ENCODE measurements at places on chromosomes 5 and 9.

- DNase-seq = no peak
Measured at GRCh38 chr9:128249908-128250838, 25.6 kb downstream of the GOLGA2 start.

DNA sequence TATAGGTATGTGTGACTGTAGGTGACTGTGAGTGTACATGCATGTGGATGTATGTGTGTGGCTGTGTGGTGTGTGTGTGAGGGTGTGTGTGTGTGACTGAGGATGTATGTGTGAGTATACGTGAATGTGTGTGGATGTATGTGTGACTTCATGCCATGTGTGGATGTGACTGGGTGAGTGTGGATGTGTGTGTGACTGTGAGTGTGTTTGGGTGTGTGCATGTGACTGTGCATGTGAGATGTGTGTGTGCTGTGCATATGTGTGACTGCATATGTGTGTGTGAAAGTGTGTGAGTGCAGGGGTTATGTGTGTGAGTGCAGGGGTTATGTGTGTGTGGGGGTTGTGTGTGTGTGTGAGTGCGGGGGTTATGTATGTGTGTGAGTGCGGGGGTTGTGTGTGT, 42.3 kb downstream of the RXRA start:
- DNase-seq = no peak

DNA sequence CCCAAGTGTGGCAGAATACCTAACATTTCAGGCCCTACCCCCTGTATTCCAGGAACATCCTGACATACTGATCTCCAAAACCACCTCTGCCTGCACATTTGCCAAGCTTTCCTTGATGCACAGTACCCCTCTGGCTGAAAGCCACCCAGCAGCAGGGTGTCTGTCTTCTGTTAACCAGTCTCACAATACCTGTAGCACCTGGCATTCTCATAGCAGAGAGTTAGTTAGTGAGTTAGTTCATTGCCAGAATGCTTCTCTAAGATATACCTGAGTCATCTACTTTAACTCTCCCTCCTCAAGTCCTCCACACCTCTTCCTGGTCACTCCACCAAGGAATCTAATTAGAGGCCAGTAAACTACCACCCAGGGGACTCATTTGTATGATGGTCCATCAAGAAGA, 46.1 kb upstream of the IL7R start:
- DNase-seq = no peak

- no peak for DNase-seq
Measured at GRCh38 chr5:60487476-60487875, 212.5 kb downstream of the DEPDC1B start.

DNA sequence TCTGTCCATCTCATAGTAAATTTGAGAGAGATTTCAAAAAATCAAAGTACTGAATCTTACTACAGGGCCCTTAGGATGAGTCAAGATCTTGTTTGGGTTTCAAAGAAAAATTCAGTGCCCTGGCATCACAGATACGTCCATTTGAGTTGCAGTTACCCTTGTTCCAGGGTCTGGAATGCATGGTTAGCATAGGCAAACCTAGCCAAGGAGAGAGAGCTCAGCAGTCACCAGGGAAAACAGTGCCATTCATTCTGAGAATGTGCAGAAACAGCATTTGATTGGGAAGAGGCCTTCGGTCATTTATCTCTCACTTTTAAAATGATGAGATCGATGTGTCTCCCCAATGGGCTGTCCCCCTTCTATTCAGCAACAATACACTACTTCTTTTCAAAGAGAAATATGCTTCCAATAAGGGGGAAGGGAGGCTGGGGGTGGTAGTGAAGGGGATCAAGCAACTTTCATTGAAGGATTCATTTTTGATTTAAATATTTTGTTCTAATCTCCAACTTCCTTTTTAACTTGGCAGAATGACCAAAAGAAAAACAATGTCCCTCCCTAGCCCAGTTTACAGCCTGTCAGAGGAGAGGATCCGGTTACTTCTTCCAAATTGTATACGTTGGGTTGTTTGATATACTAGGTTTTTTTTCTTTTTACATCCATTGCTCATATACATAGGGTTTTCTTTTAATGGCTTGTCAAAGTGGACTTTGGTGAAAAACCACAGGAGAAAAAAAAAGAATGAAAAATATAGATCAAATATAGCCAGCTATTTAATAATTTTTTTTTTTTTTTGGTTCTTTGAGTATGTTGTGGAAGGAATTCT, 491.1 kb downstream of the CCDC171 start:
- no peak for DNase-seq

GRCh38 chr9:137740312-137740711, 121.5 kb downstream of the EHMT1 start:
- DNase-seq = peak; percentile 18

- no peak for DNase-seq
Measured at GRCh38 chr9:109143881-109144562, 23.0 kb downstream of the FRRS1L start.

GRCh38 chr9:133667759-133668450, 31.7 kb downstream of the DBH start:
- no peak for DNase-seq

- no peak for DNase-seq
Measured at GRCh38 chr5:107483231-107484024, 187.3 kb downstream of the EFNA5 start.

GRCh38 chr5:154181161-154181560, 9.4 kb upstream of the GALNT10 start:
- DNase-seq = no peak

GRCh38 chr5:96963267-96963666, 27.4 kb downstream of the LNPEP start:
- DNase-seq = no peak

DNA sequence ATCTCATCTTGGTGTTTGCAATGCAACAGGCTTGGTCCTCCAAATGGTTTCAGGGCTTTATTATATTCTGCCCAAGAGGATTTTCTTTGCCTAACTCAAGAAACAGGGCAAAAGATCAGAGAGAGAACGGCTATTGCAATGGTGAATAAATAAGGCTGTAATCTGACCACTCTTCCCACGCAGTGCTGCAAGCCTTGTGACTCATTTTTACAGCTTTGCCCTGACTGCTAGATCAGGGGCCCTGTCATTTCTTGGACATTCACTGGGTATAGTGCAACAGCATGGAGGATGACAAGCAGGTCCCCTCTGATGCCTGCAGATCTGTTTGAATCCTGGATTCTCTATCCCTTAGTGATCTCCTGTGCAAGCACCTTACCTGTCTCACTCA, 459.1 kb downstream of the EBF1 start:
- no peak for DNase-seq

DNA sequence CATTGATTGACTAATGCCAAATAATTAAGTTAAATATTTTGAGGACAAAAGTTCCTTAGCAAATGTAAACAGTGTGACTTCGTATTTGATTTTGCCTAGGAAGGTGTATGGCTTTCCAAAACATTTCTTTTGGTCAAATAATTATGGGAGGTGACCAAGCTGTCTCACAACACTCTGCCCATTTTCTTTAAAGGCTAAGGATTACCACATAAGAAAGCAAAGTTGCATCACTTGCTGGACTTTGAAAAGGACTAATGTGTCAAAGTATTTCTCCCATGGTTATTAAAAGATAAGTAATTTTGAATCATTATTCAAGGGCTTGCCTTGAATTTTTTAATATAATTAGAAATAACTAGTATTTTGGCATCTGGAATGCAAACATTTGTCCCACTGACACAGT, 74.7 kb downstream of the HAPLN1 start:
- no peak for DNase-seq

DNA sequence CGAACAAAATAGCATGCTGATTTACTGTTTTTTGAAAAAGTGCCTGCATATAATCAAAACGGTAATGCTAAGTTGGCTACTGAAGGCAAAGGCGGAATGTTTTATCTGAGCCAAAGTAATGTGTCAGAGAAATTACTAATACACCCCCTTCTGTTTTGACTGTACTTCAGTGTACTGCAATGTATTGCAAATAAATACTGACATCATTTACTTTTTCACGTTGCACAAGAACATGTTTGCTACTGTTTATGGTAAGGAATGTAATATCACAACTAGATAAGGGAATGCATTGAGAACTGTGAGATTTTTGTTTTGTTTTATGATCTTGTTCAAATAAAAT, 813 bp upstream of the AGTPBP1 start:
- DNase-seq = no peak

DNA sequence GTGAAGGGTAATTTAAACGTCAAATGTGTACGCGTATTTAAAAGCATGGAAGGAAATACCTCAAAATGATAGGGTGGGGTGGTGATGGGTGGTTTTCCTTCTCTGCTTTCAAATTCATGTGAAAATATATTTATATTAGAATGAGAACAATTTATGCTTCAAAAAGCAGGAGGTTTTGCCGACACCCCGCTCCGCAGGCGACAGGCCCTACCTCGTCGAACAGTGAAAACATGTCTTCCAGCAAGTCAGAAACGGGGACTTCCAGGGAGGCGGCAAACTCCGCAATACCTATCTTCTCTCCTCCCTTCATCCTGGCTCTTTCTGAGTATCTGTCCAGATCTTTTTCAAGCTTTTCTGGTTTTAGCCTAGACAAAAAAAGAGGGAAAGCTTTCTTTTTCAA, 28.5 kb upstream of the SLC6A3 start:
- no peak for DNase-seq

- no peak for DNase-seq
Measured at GRCh38 chr9:2876320-2876719, 32.4 kb upstream of the PUM3 start.

DNA sequence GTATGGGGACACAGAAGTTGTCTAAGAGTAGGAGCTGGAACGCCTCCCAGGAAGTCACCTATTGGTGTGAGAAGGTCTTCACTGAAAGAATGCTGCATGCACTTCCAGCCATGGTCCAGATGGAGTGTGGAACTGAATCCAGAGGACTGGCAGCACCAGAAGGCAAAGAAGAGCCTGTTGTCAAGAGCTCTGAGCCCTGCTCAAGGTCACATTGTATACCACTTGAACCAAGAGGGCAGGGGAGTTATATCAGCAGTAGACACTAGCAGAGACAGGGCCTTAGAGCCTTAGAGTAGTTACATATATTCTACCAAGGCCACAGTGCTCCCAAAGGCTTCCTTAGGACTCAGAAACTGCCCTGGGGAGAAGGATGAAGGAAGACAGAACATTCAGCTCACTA, 130.8 kb upstream of the POC5 start:
- no peak for DNase-seq

- no peak for DNase-seq
Measured at GRCh38 chr5:94057217-94057616, 315.8 kb upstream of the POU5F2 start.

DNA sequence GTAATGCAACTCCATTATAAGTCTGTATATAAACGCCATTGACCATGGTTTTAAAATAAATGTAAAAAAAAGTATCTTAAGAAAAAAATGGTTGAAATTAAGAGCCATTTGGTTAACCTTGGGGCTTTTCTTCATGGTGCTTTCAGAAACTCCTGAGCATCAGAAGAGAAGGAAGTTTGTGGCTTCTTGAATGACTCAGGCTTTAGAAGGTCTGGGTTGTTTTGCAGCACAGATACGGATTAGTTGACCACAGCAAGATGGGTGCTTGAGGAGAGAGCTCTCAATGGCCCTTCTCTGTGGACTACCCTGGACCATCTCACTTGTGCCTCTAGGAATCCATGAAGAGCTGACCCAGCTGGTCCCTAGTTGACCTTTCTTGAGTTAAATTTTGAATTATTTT, 189.5 kb downstream of the TMEM38B start:
- DNase-seq = no peak

DNA sequence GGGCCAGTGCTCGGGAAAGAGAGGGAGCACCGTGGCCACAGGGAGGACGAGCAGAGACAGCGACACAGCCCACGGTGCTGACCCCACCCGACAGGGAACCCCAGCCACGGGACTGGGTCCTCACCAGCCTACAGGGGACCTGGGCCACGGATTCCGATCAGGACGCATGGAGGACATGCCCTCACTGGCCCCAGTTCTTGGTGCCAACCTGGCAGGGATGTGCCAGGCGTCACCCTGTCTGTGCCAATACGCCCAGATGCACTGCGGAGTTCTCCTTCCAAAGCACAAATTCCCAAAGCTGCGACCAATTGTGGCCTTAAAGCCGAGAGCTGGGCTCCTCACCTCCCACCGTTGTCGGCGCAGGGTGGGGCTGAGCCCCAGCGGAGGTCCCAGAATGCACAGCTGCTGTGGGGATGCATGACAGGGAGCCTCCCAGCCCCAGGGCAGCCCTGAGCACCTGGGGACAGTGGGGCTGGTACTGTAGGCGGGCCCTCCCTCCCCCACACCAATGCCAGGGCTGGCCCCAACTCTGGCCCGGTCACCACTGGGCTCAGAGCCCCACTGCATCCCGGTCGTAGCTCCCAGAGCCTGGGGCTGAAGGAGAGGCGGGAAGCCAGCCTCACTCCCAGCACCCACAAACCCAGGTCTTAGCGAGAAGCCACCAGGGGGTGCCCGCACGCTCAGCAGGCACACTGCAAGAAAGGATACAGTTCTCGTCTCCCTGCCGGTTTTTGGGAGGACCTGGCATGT, 44.2 kb downstream of the NKD2 start:
- no peak for DNase-seq

- DNase-seq = no peak
Measured at GRCh38 chr5:64853777-64854176, 85.0 kb downstream of the CWC27 start.

GRCh38 chr5:170832241-170832640, 29.6 kb upstream of the RANBP17 start:
- DNase-seq = no peak

GRCh38 chr5:172776235-172776594, 5.2 kb upstream of the DUSP1 start:
- DNase-seq = no peak

DNA sequence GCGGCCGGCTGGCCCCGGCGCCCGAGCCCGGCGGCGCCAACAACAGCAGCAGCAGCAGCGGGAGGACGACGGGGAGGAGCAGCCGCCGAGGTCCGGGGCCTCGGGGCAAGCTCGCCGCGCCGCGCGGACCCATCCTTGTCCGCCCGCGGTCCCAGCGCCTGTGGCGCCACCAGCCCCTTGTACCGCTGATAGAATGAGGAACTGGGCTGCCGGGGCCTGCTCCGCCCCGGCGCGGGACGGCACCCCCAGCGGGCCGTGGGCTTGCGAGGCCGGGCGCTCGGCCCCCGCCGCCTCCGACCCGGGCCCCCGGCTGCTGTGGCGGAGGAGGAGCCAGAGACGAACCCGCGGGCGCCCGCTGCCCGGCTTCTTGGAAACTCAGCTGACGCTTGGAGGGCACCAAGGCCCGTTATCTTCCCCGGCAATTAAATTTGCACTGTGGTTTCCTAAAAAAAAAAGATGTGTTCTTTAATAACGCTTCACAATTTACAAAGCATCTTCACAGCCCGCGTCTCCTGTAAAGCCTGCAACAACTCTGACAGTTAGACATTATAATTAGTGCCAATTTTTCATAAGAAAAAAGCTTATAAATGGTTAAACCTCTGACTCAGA, at the start of gene ARSB:
TSS of gene ARSB (minus strand) at position 195 of the 609 bp plus-strand sequence. CDS start at position 133, 62 bp downstream.
- DNase-seq = no peak

DNA sequence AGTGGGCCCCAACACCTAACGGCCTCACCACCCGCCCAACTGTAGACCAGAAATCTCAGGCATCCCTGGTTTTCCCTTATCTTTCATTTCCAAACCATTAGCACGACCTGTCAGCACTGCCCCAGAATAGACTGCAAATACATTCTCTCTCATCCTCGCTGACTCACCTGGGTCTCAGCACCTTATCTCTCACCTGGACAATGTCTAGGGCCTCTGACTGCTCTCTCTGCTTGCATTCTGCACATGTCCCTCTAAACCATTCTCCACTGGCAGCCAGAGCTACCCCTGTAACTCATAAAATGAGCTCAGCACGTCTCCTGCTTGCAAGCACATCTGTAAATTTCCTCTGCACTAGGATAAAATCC, 12.7 kb downstream of the CKMT2 start:
- no peak for DNase-seq

Measured in AG04450 (cell line).